ENCODE measurements at places on chromosomes 11 and 22.

GRCh38 chr11:24181395-24182047 lies 315.3 kb upstream of the LUZP2 start:
- no peak for DNase-seq

DNA sequence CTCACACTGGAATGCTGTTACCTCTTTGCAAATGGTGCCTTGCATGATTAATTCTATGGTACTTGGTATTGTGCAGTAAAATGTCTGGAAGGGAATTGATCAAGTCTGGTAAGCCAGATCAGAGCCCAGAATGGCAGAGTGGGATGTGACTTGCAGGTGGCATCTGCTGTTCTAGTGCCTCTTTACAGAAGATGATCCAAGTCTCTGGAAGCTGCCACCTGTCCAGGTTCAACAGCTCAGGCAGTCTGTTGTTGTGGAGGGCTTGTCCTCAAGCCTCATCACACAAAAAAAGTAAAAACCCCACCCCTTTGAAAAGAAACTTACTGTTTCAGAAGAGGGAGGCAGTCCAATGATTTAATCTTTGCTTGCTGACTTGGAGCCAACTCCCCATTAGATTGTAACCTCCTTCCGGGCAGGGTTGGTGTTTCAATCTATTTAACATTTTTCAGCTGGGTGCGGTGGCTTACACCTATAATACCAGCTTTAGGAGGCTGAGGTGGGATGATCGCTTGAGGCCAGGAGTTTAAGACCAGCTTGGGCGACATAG lies 17.1 kb downstream of the ZNRF3 start:
- DNase-seq, result no peak

DNA sequence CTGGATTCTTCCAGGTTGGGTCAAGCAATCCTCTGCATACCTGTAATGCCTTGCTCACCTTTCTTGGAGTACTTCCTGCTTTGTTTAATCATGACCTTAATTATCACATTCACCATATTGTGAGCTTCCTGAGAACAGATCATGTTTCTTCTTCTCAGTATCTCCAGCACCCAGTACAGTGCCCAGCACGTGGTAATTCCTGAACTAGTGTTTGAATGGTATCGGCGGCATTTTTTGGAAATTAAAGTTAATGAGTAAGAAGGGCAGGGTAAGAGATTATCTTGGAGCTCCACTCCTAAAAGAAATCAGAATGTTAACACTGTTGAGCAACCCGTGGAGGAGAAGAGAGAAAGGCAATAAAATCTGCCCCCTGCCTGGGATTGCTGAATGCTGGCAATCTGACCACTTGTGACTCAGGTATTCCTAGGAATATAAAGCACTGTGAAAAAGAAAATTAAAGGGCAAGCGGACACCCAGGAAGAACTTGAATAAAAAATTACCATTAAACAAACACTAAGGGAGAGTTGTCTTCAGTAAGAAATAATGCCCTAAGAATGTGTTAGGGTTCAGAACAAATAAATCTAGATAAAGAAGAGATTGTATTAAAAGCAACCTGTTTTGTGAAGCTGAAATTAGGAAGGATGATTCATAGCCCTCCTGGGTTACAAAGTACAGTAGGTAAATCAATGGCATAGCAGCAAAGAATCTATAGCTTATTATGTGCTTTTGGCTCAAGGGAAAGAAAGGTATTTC lies 92.9 kb downstream of the PDHX start:
- DNase-seq, result no peak

DNA sequence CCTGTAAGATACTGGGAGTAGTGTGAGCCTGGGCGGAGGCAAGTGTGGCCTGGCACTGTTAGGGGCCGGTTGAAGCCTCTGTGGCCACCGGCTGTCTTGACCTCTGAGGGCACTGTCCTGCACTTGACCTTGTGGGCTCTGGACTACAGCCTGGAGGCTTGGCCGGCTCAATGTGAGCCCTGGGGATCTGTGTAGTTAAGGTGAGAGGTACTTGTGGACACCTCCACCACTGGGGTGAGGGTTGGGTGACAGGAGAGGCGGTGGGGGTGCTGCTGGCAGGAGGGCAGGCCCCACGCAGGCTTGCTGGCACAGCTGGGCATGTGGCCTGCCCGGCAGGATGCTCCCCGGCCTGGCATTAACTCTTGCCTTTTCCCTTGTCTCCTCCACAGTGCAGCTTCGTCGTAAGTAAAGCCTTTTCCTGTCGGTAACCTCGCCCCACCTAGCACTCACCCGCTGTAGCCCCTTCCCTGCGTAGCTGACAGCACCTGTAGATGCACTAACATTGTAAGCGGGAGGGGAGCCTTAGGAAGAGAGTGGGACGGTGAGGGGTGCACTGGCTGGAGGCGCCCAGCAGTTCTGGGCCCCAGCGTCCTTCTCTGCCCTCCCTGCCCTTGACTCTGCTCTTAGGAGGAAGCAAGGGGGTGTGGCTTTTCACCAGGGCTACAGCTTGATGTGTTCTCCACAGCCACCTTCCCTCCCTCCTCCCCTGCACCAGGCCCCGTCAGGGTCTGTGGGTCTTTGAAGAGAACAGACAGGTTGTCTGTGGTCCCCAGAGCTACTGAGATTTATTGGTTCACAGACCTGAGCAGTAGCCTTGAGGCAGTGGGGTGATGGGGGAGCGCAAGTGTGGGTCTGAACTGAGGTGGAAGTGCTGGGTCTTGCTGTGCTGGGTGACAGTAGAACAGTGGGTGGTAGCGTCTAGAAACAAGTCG lies 17.6 kb downstream of the INCENP start:
- DNase-seq, result no peak

DNA sequence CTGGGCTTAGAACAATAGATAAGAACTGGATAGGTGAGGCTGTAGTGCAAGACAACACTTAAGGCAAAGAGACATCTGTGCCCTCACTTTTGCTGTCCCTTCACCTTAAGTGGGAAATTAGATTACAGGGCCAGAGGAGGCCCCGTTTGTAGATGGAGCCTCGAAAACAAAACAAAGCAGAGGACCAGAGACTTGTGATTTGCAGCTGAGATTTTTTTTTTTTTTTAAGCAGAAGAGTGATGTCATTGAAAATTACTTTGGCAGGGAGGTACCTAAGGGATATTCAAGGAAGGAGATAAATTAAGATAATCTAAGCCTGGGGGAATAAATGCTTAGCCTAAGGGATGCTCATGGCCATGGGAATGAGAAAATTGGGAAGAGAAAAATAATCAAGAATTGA lies 31.4 kb downstream of the ZC3H12C start:
- DNase-seq, result no peak

Data from CD4-positive, alpha-beta T cell treated with Interleukin-21 for 1 hour (primary cell).